Stimulated activated CD4-positive, alpha-beta T cell treated with anti-CD3 and anti-CD28 coated beads, Interleukin-12 subunit alpha, Interleukin-12 subunit beta, amount 100 ng/mL, for 48 hours (primary cell): ENCODE measurements at places on chromosomes 13 and 19.

DNA sequence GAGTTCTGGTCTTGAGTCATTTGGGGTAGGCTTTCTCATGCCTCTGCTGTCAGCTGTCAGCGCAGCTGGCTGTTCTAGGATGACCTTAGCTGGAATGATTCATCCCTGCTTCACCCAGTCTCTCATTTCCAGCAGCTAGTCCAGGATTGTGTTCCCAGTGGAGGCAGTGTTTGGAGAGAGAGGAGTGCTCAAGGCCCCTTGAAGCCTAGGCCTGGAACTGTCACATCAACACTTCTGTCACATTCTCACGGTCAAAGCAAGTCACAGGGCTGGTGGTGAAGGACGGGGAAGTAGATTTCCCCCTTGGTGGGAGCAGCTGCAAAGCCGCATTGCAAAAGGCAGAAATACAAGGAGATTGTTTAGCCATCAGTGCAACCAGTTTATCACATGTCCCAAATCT, 15.2 kb downstream of the TPT1 start:
- no peak for DNase-seq

DNA sequence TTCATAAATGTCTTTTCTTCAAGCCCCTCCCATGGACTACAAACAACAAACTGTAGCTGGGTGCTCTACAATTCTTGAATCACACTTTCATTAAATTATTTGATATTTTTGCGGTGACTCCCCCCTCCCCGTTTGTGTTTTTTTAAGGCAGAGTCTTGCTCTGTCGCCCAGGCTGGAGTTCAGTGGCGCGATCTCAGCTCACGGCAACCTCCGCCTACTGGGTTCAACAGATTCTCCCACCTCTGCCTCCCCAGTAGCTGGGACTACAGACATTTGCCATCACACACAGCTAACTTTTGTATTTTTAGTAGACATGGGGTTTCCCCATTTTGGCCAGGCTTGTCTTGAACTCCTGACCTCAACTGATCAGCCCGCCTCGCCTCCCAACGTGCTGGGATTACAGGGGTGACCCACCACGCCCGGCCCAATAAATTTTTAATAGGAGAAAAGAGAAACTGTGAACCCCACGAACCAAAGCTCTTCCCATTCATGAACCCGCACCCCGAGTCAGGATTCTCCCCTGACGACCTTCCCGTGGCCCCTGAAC, 703 bp downstream of the ZNF506 start:
- DNase-seq: no peak

GRCh38 chr13:48504606-48505005, 28.3 kb downstream of the RCBTB2 start:
- no peak for DNase-seq

DNA sequence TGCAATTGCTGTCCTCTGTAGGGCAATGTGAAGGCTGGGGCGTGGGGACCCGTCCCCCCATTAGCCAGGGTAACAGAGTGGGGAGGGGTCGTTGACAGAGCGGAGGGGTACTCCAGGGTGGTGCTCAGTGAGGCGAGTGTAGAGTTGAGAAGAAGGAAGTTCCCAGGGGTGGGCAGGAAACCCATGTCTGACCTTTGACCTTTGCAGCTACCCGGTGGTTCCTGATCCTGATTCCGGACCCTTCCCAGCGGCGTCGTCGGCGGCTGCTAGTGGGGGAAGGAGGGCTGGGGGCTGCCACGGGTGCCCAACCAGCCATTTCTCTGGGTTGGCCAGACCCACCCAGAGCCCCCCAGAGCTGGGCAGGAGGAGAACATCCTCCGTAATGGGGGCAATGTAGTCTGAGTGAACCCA, 2.1 kb upstream of the PLVAP start:
- no peak for DNase-seq

GRCh38 chr19:42152910-42153671, 20.8 kb upstream of the POU2F2 start:
- DNase-seq: no peak

DNA sequence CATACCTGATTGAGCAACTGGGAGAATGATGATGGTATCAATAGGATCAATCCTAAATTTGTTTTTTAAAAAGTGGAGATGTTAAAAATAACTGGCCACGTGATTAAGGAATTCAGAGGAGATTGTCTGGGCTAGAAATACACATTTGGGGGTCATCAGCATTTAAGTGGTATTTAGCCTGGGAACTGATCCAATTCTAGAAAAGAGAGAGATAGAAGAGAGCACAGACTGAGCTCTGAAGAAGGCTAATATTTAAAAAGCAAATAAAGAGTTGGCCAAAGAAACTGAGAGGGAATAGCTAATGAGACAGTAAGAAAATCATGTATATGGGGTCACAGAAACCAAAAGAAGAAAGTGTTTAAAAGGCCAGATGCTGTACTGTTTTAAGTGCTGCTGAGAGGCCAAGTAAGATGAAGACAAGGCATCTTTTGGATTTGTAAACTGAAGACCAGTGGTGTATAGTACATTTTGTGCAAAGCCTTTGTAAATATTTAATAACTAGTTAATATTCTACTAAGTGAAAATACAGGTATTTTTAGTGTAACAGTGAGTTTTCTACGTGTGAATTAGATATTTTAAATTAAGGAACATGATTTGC, 40.2 kb downstream of the UBL3 start:
- no peak for DNase-seq

- DNase-seq: no peak
Observed at GRCh38 chr19:13965926-13966683, 13.8 kb downstream of the DCAF15 start.

DNA sequence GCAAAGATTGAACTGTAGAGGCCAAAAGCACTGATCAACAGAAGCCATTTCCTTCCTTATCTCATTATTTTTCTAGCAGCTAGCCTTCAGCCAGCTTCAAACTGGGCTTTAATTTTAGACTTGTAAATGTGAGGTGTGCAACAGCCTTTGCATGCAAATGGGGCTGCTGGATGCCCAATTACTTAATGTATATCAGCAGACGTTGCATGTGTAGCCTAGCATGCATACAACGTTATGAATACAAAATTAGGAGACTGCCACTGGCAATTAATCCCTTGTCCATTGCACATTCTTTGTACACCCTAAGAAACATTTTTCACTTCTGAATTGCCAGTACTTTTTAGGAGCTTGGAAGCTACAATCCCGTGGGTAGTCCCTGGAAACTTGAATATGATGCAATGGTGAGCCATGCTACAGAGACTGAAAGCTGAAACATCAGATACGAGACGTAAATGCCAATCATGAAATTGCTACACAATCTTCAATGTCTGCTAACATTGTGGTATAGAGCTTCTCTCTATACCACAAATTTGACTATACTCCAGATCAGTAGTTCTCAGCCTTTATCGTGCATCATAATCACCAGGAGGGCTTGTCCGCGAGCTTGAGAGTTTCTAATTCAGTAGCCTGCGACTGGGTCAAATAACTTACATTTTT, 20.2 kb downstream of the EPSTI1 start:
- DNase-seq: no peak

DNA sequence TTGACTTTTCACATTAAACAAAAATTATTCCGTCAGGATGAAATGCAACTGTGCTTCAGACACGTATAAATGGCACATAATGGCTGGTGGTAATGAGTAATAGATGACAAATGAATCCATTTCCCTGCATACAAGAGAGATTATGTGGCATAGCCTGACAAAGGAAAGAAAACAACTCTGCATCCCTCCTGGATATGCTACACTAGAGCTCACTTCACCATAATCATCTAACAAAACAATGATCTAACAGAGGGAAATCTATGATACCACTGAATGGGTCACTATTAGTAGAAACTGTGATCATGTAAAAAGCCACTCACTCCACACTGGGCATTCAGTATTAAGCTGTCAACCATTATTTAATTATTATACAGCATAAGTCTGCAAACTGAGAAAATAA, 1498.4 kb downstream of the EFNB2 start:
- no peak for DNase-seq

DNA sequence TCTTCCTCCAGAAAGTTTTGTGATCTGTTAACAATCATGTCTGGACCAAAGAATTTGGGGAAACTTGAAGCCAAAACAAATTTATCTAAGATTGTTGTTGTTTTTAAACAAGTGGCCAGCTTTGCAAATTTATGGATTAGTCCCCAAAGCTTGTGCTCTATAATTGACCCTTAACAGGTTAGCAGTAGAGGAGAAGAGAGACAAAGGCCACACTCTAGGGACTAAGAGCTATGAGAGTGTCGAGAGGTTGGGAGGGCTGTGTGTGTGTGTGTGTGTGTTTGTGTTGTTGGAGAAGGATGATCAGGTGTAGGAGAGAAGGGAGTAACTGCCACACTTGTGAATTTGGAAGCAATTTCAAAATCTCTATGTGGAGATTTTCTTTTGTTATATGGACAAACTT, 367.3 kb downstream of the KCNRG start:
- no peak for DNase-seq

- DNase-seq: no peak
Observed at GRCh38 chr13:107867701-107868661, 347.4 kb downstream of the LIG4 start.

DNA sequence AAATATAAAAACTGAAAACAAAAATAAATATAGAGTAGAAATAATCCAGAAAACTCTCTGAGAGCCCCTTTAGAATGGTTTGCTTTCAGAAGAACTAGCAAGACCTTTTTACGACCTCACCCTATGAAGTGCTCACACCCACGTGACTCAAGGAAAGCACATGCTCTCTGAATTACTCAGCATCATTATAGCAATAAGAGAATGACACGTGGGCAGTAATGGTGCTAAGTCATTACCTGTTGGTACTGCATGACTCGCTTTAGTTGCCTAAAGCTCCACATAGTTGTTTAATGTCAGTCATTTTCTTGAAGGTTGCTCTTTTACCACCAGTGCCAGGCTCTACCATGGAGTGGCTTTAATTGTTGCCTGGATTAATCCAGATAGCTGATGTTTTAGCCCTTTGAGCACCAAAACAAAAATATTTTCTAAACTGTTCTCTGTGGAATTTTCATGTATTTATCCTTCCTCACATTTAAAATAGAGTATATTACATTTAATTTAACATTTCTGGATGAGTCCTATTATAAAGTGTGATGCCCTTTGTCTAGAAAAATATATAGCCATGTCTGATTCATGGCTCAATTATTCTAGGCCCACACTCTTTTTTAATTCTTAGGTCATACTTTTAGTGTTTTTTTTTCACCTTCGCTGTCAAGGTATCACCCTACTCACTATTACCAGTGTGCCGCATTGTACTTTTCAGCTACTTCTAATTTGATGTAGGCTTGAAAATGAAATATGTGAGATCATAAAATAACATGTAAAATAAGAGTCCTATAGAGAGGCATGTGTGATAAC, 56.8 kb downstream of the THSD1 start:
- DNase-seq: peak; percentile 10

- DNase-seq: no peak
Observed at GRCh38 chr19:40442328-40443130, 1.6 kb downstream of the SERTAD3 start.

DNA sequence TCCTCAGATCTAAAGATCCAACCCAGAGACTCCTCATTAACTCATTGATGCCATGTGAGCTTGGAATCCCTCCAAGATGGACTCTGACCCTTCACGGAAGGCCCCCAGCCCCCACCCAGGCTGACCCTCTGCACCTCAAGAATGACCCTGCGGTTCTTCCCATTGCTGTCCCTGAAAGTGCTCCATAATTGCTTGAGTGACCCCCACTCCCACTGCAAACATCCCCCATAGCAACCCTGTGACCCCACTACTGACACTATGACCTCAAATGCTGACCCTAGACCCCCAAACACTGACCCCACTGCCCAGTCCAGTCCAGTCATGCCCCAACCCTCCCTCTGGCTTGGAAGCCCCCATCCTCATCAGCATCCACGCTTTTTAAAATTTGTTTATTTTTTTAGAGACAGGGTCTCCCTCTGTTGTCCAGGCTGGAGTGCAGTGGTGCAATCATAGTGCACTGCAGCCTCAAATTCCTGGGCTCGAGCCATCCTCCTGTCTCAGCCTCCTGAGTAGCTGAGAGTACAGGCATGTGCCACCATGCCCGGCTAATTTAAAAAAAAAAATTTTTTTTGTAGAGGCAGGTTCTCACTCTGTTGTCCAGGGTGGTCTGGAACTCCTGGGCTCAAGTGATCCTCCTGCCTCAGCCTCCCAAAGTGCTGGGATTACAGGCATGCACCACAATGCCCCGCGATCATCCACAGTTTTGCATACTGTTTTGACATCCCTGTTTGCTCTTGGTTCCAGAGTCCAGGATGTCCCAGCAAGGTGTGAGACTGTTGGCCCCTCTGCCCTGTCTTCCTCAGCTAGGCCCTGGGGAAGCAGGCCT, 855 bp downstream of the LYL1 start:
- no peak for DNase-seq

- DNase-seq: no peak
Observed at GRCh38 chr19:55081770-55082019, 6.0 kb downstream of the EPS8L1 start.

- peak; percentile 10 for DNase-seq
Observed at GRCh38 chr19:3785938-3786824, at the start of gene MATK. Gene MATK, minus strand, starts transcription at chr19:3786381. Its CDS starts 1,246 bp downstream, at chr19:3785135.

GRCh38 chr13:65456150-65456912, 1773.8 kb downstream of the PCDH9 start:
- no peak for DNase-seq

GRCh38 chr13:27296496-27296895, 25.9 kb downstream of the RASL11A start:
- no peak for DNase-seq

DNA sequence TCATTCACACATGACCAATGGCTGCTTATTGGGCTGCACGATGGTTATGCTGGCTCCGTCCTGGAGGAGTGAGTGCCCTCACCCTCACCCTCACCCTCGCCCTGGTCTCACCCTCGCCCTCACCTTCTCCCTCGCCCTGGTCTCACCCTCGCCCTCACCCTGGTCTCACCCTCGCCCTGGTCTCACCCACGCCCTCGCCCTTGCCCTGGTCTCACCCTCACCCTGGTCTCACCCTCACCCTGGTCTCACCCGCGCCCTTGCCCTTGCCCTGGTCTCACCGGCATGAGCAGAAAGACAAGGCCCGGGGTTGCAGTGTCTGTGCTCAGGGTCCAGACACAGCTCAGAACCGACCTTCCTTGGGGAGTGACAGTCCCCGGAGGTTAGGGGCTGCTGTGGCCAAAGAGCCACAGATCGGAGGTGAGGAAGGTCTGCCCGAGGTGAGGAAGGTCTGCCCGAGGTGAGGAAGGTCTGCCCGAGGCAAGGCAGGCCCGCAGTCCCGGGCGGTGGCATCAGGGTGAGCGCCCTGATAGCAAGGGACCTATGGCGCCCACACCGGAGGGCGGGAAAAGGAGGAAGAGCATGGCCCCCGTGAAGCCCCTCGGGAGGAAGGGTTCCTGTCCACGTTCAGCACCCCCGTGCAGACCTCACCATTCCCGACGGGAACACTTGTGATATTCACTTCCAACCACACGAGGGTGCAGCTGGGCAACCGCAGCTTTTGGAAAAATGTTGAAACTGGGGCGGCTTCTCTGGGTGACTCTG, 65.6 kb downstream of the MCF2L start:
- no peak for DNase-seq
